ENCODE measurements at places on chromosomes 5 and 9.
A peak's percentile ranks its signal among the peaks of the same experiment; 100 is the strongest.

- DNase-seq = no peak
Observed at GRCh38 chr5:177300236-177300880, 3.2 kb downstream of the RAB24 start.

- no peak for DNase-seq
Observed at GRCh38 chr9:133996531-133997520, 4.7 kb upstream of the VAV2 start.

GRCh38 chr9:7342736-7343135, 456.8 kb downstream of the DMAC1 start:
- no peak for DNase-seq

GRCh38 chr5:56673171-56673570, 142.2 kb upstream of the MAP3K1 start:
- no peak for DNase-seq

GRCh38 chr9:113990975-113991471, 87.1 kb downstream of the AMBP start:
- no peak for DNase-seq

GRCh38 chr5:98463222-98463621, 310.2 kb upstream of the RGMB start:
- DNase-seq = no peak

DNA sequence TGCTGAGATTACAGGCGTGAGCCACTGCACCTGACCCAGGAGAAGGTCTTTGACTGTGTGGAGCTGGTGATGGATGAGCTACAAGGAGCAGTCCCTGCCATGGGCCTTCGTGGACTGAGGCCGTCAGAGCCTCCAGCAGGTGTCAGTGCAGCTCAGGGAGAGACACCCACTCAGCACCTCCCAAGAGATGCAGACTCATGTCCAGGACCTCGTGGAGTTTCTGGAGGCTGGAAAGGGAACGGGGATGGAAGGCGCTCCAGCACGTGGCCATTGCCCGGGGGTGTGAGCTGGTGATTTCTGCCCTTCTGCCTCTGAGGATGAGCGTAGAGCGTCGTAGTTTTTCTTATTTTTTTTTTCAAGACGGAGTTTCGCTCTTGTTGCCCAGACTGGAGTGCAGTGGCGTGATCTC, 9.5 kb downstream of the TOR4A start:
- peak; percentile 46 for DNase-seq

DNA sequence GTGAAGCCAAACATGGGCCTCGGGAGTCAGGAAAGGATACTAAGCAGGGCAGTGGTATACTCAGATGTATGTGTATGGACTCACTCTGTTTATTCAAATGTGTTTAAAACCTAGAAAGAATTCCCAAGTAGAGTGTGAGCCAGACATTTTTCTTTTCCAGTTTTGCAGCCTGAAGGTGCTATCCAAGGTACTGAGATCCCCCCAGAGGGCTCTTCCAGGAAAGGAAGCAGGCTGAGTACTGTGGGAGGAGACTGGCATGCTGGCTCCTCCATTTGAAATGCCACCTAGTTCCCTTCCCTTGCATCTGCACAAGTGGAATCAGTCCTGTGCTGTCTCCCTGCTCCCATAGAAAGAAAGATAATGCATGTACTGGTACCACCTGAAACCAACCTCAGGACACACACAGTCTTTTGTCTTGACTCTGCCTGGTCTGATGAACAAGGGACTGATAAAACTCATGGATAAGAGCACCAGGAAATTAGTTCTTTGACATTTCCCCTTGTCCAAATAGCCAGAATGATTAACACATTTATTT, 85.9 kb downstream of the HRH2 start:
- no peak for DNase-seq

- no peak for DNase-seq
Observed at GRCh38 chr5:151038412-151038745, 18.0 kb downstream of the GPX3 start.

DNA sequence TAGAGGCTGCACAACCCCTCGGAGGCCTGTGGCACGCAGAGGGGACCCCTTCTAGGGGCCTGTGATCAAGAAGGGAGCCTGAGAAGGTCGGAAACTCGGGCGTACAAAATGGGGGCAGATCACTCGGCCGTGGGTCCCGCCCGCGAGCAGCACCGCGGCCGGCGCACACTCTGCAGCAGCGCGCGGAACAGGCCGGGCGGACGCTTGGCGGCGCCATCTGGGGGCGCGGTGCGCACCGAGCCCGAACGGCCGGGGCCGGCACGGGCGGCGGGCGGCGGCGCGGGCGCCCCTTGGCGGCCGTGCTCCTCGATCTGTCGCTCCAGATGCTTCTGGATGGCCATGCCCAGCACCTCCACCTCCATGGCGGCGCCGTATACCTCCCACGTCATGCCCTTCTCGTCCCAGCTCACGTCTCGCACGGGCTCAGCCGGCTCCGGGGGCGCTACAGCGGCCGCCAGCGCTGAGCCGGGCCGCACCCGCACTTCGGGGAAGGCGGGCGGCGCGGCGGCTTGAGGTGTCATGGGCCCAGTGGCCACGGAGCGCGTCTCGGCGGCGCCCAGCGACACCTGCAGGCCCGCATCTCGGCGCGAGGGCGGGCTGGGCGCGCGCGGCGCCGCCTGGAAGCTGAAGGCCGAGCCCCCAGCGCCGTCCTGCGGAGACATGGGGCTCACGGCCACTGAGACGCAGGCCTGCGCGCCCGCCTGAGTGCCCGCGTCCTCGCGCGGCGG, 13.1 kb downstream of the GPRIN1 start:
- DNase-seq = no peak

- no peak for DNase-seq
Observed at GRCh38 chr9:93256878-93257807, 73.2 kb downstream of the WNK2 start.

GRCh38 chr9:7172154-7173115, 414.7 kb downstream of the KDM4C start:
- no peak for DNase-seq

DNA sequence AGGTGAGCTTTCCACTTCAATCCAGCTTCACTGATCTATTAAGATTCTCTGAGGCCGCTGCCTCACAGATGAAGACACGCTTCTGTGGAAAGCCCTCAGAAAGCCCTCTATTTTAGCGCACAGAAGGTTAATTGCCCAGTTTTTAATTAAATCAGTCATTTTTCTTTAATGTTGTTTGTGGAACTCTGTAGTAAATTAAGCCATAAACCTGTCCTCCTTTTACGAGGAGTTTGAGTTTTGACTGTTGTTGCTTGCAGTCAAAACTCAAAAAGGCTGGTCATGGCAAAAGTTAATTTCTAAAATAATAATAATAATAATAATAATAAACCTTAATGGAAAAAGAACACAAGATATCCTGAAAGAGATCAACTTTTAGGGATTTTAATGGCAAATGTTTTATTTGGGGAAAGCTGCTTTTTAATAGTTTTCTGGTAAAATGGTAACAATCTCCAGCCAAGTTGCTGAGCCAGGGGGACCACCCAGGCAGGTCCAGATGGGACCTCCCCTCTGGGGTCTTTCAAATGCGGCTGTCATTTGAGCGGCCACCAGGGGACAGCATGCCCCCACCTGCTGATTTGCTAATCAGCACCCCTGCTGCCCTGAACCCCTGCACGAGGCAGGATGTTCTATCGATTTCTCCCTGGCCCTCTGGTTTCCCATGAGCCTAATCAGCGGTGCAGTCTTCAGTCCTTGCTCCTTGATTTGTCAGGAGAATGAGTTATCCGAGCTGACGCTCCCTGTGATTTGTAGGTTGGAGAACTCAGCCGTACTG, 247.2 kb downstream of the FSTL4 start:
- DNase-seq = no peak

DNA sequence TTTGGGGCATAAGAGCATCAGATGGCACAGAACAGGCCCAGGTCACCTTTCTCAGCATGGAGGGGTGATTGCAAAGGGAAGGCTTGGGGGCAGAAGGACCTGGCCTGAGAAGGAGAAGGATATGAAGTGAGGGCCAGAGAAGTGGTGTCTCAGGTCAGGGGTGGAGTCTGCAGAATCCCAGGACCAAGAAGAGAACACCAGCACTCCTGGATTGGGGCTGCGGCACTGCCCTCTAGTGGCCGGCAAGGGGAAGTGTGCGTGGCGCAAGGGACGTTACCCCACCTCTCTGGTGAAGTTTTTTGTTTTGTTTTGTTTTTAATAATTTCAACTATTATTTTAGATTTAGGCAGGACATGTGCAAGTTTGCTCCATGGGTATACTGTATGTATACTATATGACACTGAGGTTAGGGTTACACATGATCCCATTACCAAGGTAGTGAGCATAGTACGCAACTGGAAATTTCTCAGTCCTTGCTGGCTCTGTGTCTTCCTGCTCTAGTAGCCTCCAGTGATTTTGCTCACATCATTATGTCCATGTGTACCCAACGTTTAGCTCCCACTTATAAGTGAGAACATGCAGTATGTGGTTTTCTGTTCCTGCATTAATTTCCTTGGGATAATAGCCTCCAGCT, 1548.6 kb downstream of the EFNA5 start:
- DNase-seq = no peak

DNA sequence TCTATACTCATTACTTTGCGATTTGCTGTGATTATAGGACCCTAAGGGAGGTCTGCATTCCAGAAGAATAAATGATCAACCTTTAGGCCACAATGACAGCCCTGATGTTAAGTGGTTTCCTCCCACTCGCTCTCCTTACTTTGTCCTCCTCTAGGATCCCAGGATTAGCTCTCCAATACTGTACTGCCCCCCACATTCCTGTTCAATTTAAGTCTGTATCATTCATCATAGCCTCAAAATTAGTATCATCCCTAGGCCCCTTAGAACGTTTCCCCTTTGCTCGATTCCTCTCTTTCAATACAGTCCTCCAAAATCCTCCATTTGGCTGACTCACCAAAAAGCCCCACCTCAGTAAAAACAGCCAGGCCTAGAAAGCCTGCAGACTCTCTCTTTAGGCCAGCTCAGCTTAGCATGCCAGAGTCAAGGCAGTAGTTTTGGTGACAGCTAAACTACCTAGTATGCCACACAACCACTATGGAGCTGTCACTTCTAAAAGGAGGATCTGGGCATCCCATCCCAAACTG, 24.4 kb downstream of the RNF145 start:
- no peak for DNase-seq

- DNase-seq = no peak
Observed at GRCh38 chr9:68437785-68438184, 81.4 kb downstream of the PGM5 start.

- peak; percentile 98 for DNase-seq
Observed at GRCh38 chr5:177425801-177426565, 493 bp upstream of the GRK6 start.

DNA sequence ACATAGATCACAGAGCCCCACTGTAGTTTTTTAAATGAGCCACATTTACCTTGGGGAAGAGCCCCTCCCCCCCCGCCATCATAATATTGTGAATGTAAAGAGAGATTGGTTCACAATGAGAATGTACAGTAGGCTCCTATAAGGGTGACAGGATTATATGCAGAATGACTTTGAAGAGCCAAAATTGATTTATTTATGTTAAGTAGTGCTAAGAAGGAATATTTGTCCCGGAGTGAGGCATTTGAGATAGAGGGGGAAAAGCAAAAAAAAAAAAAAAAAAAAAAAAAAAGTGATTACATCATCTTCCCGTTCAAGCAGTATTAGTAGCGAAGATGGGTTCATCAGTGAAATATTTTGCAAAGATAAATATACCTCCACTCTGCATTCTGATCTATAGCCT, 73.9 kb downstream of the PIK3R1 start:
- DNase-seq = no peak

GRCh38 chr5:3993856-3994473, 398.3 kb downstream of the IRX1 start:
- DNase-seq = no peak

DNA sequence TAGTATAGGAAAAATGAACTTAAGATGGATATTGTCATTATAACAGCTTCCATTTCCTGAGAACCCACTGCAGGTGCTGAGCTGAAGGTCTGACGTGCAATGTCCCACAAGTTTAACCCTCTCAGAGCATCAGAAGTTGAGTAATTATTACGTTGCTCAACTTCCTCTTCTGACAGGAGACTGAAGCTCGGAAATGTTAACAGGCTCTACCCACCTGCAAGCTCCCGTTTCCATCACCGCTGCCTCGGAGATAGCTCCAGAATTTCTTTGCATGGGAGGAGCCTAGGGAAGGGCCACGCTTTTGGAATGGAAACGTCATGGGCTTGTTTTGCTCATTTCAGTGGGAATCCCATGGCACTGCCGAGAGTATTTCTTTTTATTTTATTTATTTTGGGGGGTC, 1.0 kb upstream of the NTMT1 start:
- DNase-seq = no peak

DNA sequence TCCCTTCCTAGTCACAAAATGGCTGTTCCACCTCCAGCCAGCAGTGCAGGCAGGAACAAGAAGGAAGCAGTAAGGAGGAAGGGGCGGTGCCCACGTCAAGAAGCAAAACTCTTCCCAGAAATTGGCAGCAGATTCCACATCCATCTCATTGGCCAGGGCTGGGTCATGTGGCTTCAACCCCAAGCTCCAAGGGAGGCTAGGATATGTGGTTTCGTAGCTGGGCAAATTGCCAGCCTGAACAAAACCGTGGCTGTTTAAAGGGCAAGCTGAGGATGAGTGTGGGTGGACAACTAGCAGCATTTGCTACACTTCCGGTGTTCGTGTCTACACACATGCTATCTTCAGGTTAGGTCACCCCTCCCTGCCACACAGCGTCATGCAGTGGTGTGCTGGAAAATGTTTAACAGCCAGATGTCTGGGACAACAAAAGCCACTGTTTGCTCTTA, 92.1 kb upstream of the MAP1B start:
- peak; percentile 73 for DNase-seq

GRCh38 chr5:53616939-53617549, 56.6 kb downstream of the NDUFS4 start:
- DNase-seq = no peak
